Activated naive CD8-positive, alpha-beta T cell treated with anti-CD3 and anti-CD28 coated beads, Interleukin-2, amount 50 U/mL, for 24 hours (primary cell): ENCODE measurements at places on chromosomes 16 and 17.

- DNase-seq = no peak
Observed at GRCh38 chr17:3998436-3998835, 34.2 kb upstream of the ATP2A3 start.

DNA sequence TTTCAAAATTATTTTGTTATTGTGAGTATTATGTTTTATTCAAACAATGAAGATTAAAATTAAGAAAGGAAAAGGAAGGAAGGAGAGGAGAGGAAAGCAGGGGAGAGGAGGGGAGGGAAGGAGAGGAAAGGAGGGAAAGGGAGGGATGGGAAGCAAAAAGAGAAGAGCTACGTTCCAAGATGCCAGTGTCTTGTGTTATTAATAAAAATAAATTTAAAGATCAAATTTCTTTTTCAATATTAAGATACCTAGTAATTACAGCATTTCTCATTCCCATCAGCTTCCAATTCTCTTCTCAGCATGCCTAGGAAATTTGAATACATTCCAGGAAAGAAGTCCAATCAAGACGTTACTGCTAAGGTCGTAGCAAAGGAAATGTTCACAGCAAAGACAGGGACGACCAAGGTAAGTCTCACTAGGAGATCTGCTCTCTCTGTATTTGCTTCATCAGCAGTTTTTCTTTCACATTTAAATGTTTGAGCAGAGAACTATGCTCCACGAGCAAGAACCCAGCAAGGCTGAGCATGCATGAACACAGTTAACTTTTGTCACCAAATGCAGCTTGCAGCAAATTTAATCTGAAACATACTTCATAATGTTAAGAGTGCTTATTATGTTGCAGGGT lies 63.3 kb upstream of the HLF start:
- no peak for DNase-seq

- DNase-seq = no peak
Observed at GRCh38 chr16:12339686-12340085, 363.2 kb downstream of the SNX29 start.

DNA sequence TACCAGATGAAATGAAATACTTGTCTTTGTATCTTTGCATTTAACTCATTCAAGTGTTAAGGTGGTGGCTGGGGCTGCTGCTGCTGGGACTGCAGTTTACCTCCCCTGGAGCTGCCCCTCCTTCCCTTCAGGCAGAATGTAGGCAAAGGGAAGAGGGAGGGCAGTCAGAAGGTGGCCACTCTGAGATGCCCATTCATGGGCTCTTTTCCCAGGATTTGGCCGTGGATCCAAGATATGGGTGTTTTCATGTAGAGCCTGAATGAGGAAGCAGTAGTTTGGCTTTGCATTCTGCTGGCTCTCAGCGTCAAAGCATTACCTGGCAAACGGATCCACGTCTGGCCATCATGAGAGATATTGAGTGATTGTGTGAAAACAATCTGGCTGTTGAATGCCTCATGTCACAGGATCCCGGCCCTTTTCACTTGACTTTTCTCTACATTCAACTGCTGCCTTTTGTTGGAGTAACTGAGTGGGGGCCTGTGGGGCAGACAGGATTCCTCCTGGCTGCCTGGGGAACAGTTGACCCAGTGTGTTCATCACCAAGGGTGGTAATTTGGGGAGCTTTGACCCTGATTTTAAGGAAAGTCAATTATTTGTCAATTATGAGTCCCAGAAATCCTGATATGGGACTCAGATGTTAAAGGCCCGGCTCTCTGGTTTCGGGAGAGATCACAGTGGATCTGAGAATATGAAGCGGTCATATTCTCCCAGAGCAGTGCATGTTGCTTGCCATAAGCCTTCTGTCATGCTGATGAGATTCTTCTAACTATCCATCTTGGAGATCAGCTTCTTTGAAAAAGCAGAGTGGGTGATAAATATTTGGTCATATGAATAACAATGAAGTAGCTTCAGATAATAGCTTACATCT lies 236.8 kb downstream of the IRX3 start:
- DNase-seq = no peak

DNA sequence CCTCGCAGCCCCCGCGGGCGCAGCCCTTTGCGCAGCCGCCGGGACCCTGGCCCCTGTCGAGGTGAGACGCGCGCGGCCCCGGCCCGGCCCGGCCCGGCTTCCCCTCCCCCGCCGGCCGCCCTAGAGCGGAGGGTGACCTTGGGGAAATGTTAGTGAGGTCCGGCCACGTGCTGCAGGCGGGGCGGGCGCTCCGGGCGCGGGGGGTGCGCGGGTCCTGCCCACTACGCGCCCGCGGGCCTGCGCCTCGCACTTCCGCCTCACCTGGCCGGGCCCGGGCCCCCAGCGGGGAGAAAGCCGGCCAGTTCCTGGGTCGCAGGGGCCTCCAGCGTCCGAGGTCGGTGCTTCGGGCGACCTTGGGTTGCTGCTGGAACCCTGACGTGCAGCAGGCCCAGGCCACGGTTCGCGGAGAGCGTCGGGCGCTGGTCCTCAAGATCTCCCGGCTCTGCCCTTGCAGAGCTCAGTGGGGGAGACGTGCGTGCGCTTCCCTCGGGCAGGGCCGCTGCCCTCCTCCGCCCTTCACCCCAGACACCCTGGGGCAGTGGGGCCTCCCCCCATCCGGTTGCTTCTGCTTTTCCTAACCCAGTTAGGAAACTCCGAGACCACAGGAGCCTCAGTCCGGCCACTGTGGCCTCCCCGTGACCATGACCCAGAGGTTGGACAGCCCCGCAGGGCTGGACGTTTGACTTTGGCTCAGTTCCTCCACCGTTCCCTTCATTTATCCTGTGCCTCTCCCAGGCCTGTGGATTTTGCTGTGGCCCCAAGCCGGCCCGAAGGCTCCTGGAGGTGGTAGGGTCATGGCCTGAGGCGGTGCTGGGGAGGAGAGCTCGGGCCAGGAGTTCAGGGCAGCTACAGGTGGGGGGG lies 791 bp downstream of the MCRIP2 start:
- DNase-seq = peak; percentile 50

GRCh38 chr16:5349670-5350517 lies 252.3 kb upstream of the EEF2KMT start:
- no peak for DNase-seq

DNA sequence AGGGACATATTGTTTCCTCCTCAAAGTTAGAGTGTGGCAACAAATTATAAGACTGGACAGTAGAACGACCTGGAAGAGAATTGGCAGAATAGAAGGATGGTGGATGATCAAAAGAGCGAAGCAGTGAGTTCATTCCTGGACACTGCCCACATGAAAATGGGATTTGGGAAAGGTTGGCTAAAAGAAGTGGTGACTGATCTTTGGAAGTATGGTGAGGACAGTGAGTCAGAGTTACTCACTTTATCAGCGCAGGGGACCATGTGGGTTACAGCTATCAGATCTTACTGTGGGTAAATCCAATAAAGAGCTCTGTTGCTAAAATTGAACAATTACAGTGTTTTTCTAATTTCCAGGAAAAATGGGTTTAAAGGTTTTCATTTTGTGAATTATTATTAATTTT lies 2.7 kb upstream of the TANC2 start:
- no peak for DNase-seq

DNA sequence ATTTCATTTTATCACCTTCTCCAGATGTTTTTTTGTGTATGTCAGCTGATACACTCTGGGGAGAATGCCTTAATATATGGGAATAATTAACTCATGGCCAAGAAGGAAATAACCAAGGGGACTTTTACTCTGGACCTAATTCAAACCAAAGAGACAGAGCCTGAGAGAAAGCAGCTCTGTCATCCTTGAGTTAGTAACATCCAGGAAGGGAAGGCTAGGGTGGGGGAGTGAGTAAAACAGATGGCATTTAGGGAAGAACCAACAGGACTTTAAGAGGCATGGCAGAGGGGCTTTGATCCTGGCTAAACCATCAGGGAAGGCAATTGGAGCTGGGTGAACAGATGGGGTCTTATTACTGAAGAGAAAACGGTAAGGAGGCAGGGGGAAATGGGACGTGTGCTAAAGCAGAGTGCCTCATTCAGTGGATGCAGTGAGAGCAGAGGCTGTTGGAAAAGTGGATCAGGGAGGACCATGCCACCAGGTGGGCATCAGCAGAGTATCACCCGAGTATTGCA lies 2.5 kb upstream of the SMPD3 start:
- no peak for DNase-seq

DNA sequence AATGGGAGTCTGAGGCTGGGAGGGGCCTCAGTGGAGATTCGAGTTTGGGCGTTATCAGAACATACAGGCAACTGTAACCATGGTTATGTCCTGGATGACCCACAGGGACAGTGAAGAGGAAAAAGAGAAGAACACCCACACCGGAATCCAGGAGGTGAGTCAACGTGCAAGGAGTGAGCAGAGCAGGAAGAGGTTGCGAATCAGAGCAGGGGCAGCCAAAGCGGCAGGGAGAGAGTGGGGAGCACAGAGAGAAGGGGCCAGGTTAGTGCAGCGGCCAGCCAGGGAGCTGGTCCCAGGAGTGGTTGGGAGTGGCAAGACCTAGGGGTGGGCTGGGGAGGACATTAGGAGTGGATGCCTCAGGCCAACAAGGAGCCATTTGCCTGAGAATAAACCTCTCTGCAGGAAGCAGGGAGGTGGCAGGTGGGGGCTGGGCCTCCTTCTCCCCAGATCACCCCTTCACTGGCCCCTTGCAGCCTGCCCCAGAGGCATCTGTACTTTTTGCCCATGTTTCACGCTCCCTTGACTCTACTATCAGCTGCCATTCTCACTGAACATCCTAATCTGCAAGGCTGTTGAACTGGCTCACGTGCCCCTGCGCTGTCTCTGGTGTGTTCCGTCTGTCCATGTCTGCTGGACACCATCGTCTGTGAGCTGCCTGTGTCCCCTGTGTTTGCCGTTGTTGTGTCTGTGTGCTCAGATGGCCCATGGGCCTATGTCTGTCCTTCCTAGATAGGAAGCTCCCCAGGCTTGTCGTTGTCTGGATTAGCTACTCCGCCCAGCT lies 5.1 kb downstream of the KRT13 start:
- DNase-seq = no peak

- DNase-seq = no peak
Observed at GRCh38 chr16:31179219-31179746, 656 bp upstream of the FUS start.

DNA sequence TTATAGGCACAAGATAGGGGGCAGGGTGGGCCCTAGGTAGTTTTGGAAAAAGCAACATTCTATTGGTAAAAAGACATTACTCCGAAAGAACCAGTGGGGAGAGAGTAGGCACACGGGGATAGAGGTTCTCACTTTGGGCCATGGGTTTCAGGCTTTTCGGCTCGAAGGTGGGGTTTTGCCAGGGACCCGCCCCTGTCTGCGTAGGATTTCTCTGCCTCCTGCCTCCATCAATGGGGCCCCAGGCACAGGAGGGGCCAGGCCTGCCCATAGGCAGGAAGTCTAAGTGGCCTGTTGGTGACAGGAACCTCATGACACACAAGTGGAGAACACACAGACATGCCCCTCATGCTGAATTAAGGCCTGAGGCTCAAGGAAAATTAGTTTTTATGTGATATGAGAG lies 57.5 kb downstream of the RNF213 start:
- DNase-seq = no peak

DNA sequence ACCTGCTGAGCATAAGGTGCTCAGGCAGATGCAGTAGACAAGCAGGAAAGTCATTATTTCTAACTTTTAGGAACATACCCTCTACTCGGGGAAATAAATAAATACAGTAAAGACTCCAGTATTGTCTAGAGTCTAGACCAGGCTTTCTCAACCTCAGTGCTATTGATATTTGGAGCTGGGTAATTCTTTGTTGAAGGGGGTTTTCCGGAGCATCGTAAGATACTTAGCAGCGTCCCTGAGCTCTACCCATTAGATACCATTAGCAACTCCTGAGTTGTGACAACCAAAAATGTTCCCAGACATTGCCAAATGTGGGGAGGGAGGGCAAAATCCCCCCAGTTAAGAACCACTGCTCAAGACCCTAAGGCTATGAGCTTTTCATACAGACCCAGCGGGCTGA lies 21.1 kb downstream of the EPOP start:
- no peak for DNase-seq

- no peak for DNase-seq
Observed at GRCh38 chr16:84503751-84504395, 586 bp downstream of the MEAK7 start.

DNA sequence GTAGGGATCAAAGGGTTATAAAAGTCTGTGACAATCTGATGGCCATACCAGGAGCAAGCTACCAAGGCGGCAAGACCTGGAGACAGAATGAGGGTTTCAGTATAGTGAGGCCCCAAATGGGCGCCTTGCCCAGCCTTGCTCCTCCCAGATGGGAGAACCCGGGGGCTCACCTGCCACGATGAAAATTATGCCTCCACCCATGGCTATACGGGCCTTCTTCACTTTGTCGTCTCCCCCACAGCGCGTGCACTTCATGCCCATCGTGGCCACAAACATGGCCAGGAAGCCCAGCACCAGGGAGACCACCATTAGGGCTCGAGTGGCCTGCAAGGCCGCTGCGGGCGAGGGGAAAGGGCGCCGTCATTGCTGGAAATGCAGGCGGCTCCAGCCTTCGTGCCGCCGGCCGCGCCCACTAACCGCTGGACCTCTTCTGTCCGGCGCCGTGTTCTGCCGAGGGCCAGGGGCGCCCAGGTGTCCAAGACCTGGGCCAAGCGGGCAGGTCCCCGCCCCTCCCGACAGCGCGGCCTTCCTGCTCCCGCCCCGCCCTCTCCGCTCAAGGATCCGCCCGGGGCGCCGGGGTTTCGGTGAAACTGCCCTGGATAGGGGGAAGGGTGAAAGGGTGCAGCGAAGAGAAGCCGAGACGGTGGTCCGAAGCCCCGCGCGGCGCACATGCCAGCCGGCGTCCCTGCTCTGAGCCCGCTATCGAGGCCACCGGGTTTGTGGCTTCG lies 1.5 kb downstream of the CLDN7 start:
- peak; percentile 45 for DNase-seq

DNA sequence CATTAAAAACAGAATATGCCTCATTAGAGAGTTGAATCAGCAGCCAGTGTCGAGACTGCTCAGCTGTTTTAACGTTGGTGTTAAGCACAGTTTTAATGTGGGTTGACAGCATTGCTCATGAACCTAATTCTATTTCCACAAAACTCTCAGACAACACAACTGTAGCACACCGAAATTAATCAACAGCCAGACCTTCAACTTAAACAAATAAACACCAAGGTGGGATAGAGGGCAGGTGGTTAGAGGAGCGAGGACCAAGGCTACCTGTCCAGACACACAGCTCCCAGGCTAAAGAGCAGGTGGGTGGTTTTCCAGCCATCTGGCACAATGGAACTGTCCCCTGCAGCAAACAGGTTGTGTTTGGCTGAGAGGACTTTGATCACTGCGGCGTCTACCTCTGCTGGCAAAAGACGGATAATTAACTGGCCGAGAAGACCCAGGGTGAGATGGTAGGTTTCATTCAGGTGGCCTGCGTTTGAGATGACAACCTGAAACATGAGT lies 69.6 kb upstream of the ATP2A3 start:
- no peak for DNase-seq

DNA sequence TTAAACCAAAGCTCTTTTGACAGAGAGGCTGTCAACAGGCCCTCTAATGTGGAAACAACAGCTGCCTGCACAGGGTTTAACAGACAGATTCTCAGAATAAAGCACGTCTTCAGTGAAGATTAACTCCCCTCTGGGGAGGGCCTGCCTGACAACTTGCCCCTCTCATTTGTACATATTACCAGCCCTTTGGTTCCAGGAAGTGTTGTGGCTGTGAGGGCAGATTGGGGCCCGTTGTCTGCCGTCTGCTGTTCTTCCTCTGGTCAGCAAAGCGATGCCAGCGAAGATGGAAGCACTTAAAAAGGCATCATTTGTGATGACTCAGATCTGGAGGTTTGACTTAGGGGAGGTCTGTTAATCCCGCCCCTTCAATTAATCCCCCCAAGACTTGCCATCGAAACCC lies 177.0 kb upstream of the IRX6 start:
- DNase-seq = no peak

GRCh38 chr17:48054238-48055185 lies 6.4 kb downstream of the NFE2L1 start:
- no peak for DNase-seq

GRCh38 chr16:3190949-3191353 lies 2.9 kb downstream of the OR1F1 start:
- DNase-seq = no peak
